ENCODE measurements at places on chromosomes 13 and 19. TPM values are rescaled to one million over a fixed set of nuclear protein-coding genes. Genes with fewer than 3 reads are reported as not detected.

The TMEM59L gene
- total RNA-seq, result 0.38 TPM

The S1PR4 gene
- total RNA-seq, result 324 TPM

The FCHO1 gene
- total RNA-seq, result 118 TPM

The C1QTNF9B gene
- total RNA-seq, result not detected

The ATP4B gene
- total RNA-seq, result not detected

The HMG20B gene
- 74.7 TPM for total RNA-seq

The SOX1 gene
- not detected for total RNA-seq

The ANGPTL8 gene
- total RNA-seq, result not detected

The PEAK3 gene
- not detected for total RNA-seq

The IRGC gene
- not detected for total RNA-seq

The IRF2BP1 gene
- 22.7 TPM for total RNA-seq

DNA sequence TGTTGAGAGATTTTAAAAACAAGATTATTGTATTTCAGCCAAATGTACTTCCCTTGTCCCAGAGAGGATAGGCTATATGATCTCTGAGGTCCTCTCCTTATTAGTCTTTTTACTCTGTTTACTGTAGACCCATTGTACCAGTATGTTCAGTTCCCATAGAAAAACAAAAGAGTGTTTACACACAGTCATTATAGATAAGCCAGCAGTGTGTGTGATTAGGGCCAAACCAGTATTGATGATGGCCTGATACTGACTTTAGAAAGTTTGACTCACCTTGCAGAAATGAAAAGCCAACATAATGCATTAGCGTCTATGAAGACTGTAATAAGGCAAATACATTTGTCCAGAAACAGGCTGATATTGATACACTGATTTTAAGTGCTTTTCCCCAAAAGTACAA is 6.2 kb downstream of the MTUS2 start:
- no peaks in the 10 kb centered on the region for H3K36me3 ChIP-seq
- no peak for DNase-seq
- H3K27ac ChIP-seq, result no peak overlapping the region
- H3K27me3 ChIP-seq, result peaks cover 6% of the 10 kb centered on the region
- no peaks in the 10 kb centered on the region for H3K4me1 ChIP-seq

DNA sequence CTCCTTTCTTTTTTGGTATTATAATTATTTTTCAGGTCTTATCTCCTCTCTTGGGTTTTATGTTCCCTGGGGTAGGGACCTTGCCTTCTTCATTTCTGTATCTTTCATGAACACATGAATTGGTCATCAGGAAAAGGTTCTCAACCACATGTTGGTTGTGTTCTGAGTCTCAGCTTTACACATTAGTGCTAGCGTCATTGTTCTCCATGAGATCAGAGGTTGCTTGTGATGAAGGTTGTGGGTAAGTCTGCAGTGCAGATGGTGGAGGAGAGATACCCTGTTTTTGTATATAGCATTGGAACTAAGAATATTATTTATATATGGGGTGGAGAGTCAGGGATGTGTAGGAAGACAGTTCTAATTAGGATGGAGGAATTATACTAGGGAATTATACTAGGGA is 24.5 kb upstream of the CEACAM8 start:
- no peaks in the 10 kb centered on the region for H3K36me3 ChIP-seq
- no peak overlapping the region for H3K27ac ChIP-seq
- no peak overlapping the region for H3K4me3 ChIP-seq
- H3K4me1 ChIP-seq, result no peaks in the 10 kb centered on the region

GRCh38 chr13:20188667-20189553 is 3.8 kb downstream of the GJB2 start:
- no peak overlapping the region for H3K4me3 ChIP-seq
- H3K27ac ChIP-seq, result no peak overlapping the region
- no peak for DNase-seq
- H3K27me3 ChIP-seq, result peaks cover 3% of the 10 kb centered on the region
- peaks cover under 1% of the 10 kb centered on the region for H3K4me1 ChIP-seq
- H3K36me3 ChIP-seq, result no peaks in the 10 kb centered on the region

DNA sequence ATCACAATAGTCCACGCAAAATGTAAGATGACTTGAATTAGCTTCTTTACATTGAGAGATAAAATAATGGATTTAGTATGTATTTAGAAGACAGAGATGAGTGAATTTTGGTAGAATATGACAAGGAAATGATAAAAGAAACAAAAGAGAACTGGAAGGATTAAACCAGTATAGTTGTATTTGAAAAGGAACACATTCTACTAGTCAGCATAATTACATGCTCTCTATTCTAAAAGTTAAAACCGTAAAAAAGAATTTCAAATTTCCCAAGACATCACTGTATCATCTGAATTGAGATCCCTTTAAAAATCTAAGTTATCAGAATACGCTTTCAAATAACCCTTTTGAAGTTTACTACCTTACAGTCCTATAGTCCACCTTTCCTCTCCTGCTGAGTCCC is 1156.7 kb upstream of the PCDH9 start:
- no peaks in the 10 kb centered on the region for H3K4me1 ChIP-seq
- no peak overlapping the region for H3K4me3 ChIP-seq
- no peaks in the 10 kb centered on the region for H3K36me3 ChIP-seq
- DNase-seq, result no peak
- no peak overlapping the region for H3K27ac ChIP-seq

- DNase-seq, result no peak
- H3K27ac ChIP-seq, result no peak overlapping the region
- no peaks in the 10 kb centered on the region for H3K27me3 ChIP-seq
- H3K4me1 ChIP-seq, result no peaks in the 10 kb centered on the region
- no peak overlapping the region for H3K4me3 ChIP-seq
- H3K36me3 ChIP-seq, result no peaks in the 10 kb centered on the region
Measured at GRCh38 chr13:74530011-74530410, 395.8 kb upstream of the KLF12 start.

- no peaks in the 10 kb centered on the region for H3K4me1 ChIP-seq
- no peak for DNase-seq
- H3K27me3 ChIP-seq, result no peaks in the 10 kb centered on the region
- no peak overlapping the region for H3K4me3 ChIP-seq
- no peaks in the 10 kb centered on the region for H3K36me3 ChIP-seq
Measured at GRCh38 chr13:39528661-39528980, 74.4 kb downstream of the LHFPL6 start.

DNA sequence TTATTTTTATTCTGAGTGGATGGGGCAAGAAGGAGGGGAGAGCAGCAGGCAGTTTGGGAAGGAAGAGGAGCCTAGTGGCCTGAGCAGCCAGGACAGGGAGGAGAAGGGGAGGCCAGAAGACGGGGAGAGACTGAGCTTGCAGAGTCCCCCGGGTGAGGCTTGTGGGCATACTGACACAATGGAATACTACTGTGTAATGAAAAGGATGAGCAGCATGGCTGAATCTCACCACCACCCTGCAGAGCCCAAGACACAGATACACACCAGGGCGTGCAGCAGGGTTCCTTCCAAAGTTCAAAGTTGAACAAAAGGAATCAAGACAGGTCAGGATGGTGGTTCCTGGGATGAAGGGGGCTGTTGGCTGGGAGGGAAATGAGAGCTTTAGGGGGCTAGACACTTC is 8.1 kb upstream of the SMG9 start:
- H3K27ac ChIP-seq, result no peak overlapping the region
- no peaks in the 10 kb centered on the region for H3K27me3 ChIP-seq
- no peak for DNase-seq
- H3K4me1 ChIP-seq, result peaks cover 7% of the 10 kb centered on the region
- H3K36me3 ChIP-seq, result peaks cover 6% of the 10 kb centered on the region
- no peak overlapping the region for H3K4me3 ChIP-seq

DNA sequence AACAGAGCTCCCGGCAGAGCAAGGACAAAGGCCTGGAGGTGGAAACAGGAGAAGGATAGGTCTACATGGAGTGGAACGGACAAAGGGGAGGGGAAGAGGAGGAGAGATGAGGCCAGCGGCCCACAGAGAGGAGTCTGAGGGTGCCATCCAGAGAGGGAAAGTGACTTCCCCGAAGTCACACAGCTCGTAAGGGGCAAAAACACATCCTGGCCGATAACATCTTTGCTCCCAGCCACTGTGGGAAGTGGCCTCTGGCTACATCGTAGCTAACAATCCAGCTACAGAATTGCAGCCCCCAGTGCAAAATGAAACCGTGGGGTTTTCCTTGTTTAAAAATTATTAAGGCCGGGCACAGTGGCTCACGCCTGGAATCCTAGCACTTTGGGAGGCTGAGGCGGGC is 11.5 kb downstream of the PTPRS start:
- H3K4me3 ChIP-seq, result no peak overlapping the region
- DNase-seq, result no peak
- no peaks in the 10 kb centered on the region for H3K4me1 ChIP-seq
- H3K27ac ChIP-seq, result no peak overlapping the region

DNA sequence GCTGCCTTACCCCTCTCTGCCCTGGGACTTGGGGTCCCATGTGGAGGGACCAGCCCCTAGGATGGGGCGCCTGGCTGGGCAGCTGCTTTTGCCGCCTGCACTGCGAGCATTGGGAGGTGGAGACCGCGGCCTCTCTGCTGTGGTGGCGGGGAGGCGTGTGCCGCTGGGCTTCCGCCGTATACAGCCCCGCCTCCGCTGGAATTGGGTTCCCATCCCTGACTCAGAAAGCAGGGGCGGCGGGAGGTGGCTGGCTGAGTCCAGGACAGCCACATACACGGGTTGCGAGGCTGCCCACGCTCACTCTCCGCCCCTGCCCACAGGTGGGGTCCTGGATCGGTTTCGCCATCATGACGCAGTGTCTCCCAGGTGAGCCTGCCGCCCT is 6.6 kb downstream of the NDUFB7 start:
- H3K27me3 ChIP-seq, result no peaks in the 10 kb centered on the region
- H3K4me3 ChIP-seq, result no peak overlapping the region
- no peak for DNase-seq
- no peak overlapping the region for H3K27ac ChIP-seq

DNA sequence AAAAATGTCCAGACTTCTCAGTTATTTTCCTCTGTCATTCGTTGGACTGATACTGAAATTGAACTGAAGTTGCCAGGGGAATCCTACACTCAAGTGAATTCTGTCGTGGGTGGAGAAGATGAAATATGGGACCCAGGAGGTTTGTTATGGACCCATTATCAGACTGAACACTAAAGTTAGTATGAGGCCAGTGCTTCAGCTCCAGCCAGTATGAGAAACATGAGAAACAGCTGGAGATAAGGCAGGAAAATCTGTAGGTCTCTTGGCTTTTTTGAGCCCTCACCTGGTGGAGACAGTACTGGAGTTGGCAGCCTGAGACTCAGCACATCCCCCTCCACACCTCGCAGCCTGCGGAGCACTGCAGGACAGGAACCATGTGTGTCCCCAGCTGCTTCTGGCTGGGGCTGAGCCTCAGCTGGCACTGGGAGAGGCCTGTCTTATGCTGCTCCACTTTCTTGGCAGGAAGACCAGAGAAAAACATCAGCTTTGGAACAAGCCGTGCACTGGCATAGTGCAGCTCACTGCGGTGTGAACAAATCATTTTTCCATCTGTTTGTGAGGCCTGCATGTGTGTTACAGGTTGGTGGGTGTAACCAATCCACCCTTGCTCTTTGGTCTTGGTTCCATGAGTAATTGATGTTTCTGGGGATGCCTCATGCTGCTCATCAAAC is 641.0 kb downstream of the FGF9 start:
- no peak overlapping the region for H3K4me3 ChIP-seq
- no peaks in the 10 kb centered on the region for H3K4me1 ChIP-seq

DNA sequence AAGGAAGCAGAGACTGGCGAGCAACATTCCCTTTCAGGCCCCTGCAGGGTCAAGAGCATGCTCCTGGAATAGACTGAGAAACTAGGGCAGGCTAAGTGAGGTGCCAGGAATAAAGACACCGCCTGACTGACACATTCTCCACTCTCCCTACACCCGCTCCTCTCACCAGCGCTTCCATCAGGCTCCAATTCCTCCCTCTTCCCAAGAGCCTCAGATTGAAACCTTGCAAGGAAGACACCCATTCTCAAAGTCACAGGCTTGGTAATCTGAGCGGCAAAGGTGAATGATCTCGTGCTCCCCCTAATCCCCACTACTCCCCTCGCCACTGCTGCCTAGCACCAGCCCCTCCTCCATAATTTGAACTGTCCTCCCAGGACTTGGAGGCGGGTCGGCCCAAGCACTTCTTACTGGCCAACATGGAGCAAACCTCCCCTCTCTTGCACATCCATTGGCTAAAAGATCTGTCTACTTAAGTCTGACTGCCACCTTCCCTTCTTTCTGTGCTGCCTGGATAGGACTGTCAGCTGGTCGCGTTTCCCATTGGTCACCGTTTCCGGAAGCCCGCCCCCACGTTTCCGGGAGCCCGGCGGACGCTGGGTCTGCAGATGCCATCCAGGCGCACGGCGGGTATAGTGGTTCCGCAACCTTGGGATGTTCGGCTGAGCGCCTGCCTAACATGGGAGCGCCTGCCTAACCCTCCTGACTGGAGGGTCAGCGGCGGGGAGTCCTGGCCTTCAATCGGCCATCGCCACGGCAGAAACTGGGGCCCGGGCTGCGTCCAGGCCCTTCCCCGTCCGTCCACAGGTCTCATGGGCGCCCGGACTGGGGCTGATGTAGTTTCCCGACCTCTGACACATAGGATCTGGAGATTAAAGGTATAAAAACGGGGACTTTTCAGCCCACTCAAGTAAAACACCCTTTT is 33.6 kb downstream of the ZNF383 start:
- no peak overlapping the region for H3K27ac ChIP-seq
- no peaks in the 10 kb centered on the region for H3K36me3 ChIP-seq
- H3K4me3 ChIP-seq, result peak overlapping the region; percentile 58
- no peak for DNase-seq
- H3K4me1 ChIP-seq, result no peaks in the 10 kb centered on the region
- H3K27me3 ChIP-seq, result peaks cover 13% of the 10 kb centered on the region

DNA sequence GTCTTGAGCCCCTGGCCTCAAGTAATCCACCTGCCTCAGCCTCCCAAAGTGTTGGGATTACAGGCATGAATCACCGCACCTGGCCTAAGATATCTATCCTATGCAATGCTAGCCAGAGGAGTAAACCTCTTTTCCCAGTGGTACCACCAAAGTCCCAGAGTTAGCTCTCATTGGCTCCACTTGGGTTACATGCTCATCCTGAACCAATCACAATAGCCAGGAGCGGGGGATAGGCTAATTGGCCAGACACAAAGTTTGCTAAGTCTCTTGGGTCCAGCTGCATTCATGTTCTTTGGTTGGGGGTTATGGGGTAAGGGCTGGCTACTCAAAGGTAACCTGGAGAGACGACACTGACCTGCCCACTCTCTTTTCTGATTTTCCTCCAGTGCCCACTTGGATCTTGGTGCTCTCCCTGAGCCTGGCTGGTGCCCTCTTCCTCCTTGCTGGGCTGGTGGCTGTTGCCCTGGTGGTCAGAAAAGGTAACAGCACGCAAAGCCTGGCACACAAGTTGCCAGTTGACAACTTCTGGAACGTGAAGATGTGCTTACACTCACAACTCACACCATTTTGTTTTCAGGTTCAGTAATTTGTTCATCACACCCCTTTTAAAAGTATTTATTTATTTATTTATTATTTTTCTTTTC is 7.8 kb downstream of the C19orf38 start:
- DNase-seq, result no peak
- H3K4me3 ChIP-seq, result no peak overlapping the region
- no peaks in the 10 kb centered on the region for H3K36me3 ChIP-seq
- H3K27me3 ChIP-seq, result no peaks in the 10 kb centered on the region

- H3K4me1 ChIP-seq, result peaks cover 5% of the 10 kb centered on the region
- H3K27me3 ChIP-seq, result peaks cover 21% of the 10 kb centered on the region
- no peaks in the 10 kb centered on the region for H3K36me3 ChIP-seq
- H3K4me3 ChIP-seq, result no peak overlapping the region
Measured at GRCh38 chr19:41031916-41032315, 40.8 kb downstream of the CYP2B6 start.

GRCh38 chr19:294341-294945 is 3.2 kb upstream of the PLPP2 start:
- H3K4me3 ChIP-seq, result no peak overlapping the region
- peaks cover 22% of the 10 kb centered on the region for H3K4me1 ChIP-seq
- H3K27me3 ChIP-seq, result peaks cover 3% of the 10 kb centered on the region
- H3K27ac ChIP-seq, result no peak overlapping the region
- no peaks in the 10 kb centered on the region for H3K36me3 ChIP-seq

All from T-cell (primary cell).